Tibial nerve (tissue), 4 donors: ENCODE measurements at places on chromosomes 7 and 10.

GRCh38 chr7:100077205-100077604, 4.3 kb downstream of the ZNF3 start:
- no peak overlapping the region for H3K27ac ChIP-seq
- H3K27me3 ChIP-seq, result no peaks in the 10 kb centered on the region
- H3K4me3 ChIP-seq, result no peak overlapping the region
- no peaks in the 10 kb centered on the region for H3K4me1 ChIP-seq
- DNase-seq, result no peak

DNA sequence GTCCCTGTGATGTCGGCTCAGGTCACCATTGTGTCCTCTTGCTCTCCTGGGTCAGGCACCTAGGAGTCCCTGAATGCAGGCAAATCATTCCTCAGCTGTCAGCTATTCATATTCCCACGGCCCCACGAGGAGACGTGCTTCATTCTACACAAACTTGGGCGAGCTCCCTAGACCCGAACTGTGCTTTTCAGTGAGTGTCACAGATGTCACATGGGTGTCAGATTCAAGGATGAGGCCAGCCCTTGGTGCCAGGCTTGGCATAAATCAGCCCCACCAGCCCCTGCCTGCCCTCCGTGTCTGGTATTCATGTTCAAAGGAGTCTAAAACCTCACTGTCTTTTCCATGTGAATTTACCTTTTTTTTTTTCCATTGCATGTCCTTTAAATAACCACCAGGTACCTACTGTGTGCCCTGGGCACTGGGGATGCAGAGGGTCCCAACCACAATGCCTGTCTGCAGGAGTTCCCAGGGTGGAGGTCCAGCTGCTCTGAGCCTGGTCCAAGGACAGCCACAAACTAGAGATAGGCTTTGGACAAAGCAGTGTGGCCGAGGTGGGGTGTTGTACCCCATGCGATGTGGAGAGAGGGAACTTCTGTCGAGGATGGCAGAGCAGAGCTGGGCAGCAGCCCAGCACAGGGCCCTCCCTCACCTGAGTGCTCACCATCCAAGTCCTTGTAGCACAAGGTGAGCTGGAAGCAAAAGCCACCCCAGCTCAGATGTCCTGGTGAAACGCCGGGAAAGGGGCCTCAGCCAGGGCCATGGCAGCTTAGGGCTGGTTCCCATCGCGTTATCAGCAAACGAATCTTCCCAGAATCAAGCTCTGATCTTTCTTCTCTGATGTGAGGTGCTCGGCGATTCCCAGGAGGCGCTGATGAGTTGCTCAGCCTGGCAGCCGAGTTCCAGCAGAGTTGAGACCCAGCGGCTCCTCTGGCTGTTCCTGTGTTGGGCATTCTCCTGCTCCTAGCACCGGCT, 611.9 kb downstream of the PTPRN2 start:
- no peak overlapping the region for H3K27ac ChIP-seq
- no peaks in the 10 kb centered on the region for H3K4me1 ChIP-seq
- no peaks in the 10 kb centered on the region for H3K36me3 ChIP-seq
- no peak for DNase-seq
- H3K4me3 ChIP-seq, result no peak overlapping the region

- no peaks in the 10 kb centered on the region for H3K4me1 ChIP-seq
- DNase-seq, result no peak
- H3K36me3 ChIP-seq, result no peaks in the 10 kb centered on the region
- no peak overlapping the region for H3K4me3 ChIP-seq
- H3K27me3 ChIP-seq, result no peaks in the 10 kb centered on the region
These were observed 249.2 kb upstream of the PHF14 start for GRCh38 chr7:10724449-10724848.

DNA sequence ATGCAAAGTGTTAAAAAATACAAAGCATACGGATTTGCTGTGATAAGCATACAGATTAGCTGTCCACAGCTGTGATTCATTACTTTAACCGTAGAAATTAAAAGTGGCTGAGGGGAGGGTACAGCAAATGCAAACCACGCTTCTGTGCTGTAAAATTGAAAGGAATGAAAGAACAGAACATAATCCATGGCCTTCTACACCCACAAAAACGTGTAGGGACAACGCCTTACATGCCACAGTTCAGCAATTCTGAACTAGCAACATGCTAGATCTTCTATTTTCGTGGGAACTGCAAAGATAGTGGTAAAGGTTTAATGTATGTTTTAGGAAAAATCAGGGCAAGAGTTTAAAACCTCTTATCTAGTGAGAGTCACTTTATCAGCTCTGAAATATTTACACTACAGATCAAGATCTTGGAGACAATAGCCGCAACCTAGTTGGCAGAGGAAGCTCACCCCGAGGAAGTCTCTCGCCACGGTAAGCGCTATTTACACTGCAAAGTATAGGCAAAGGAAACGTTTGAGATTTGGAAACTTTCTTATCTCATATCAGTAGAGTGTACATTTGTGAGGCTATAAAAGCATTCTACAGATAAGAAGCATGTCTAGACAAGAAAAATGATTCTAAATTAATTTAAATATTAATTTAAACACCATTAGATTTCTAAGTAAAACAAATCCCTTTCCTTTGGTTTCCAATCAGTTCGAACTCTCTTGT, 193.6 kb downstream of the MLLT10 start:
- H3K4me1 ChIP-seq, result peaks cover 11% of the 10 kb centered on the region
- H3K27ac ChIP-seq, result no peak overlapping the region
- no peak overlapping the region for H3K4me3 ChIP-seq
- no peak for DNase-seq
- no peaks in the 10 kb centered on the region for H3K27me3 ChIP-seq
- H3K36me3 ChIP-seq, result no peaks in the 10 kb centered on the region

DNA sequence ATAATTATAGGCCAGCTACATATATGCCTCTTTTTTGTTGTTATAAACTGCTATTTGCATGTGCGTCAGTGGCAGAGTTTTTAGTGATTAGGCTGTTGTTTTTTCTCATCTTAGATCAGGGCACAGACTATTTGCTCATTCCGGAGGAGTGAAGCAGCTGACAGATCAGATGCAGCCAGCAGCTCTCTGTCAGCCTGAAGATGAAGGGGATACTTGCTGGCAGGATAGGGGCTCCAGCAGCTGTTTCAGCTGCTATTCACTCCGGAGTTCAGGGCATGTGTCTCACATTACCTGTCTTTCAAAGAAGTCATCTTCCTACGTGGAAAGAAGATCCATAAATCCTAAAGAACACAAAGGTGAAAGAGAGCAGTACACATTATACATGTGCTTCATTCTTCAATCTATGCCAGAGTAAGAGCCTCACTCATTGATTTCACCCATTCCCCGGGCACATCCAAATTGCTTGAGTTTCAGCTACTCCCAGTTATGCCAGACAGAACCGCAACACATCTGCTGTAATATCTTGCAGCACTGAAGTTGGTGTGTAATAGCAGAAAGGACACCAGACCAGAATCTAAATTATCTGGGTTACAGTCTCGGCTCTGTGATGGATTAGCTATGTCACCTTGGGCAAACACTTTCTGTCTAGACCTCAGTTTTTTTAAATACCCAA, 182.8 kb upstream of the CHRM2 start:
- H3K27ac ChIP-seq, result no peak overlapping the region
- no peak for DNase-seq
- no peaks in the 10 kb centered on the region for H3K4me1 ChIP-seq
